ENCODE measurements at places on chromosomes 12 and 14.

DNA sequence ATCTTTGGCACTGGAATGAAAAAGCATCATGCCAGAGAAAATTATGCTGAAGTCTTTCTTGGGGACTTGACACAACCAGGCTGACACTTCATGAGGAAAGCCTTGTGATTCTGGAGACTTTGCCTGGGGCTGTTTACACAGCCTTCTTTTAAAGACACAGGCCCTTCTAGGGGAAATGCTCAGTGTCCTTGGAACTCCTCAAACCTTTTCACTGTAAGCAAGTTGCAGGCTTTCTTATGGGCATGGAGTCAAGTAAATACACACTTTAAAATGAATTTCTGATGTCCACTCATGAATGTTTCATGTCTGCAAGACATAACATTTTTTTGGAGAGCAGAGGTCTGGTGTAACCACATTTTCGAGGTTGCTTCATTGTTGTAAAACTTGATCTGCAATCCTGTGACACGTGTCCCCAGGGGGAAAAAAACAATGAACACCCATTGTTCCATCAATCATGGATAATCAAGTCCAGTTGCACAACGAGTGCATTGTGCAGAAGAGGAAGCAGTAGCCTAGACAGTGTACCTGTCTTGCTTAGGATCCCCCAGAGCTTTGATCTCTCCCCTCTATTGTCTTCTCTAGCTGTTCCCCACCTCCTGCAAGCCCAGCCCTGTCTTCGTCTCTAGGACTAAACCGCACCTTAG lies 155.1 kb upstream of the PRICKLE1 start:
- DNase-seq = no peak

- DNase-seq = no peak
These were observed 727.3 kb upstream of the LMO3 start for GRCh38 chr12:17333287-17333686.

DNA sequence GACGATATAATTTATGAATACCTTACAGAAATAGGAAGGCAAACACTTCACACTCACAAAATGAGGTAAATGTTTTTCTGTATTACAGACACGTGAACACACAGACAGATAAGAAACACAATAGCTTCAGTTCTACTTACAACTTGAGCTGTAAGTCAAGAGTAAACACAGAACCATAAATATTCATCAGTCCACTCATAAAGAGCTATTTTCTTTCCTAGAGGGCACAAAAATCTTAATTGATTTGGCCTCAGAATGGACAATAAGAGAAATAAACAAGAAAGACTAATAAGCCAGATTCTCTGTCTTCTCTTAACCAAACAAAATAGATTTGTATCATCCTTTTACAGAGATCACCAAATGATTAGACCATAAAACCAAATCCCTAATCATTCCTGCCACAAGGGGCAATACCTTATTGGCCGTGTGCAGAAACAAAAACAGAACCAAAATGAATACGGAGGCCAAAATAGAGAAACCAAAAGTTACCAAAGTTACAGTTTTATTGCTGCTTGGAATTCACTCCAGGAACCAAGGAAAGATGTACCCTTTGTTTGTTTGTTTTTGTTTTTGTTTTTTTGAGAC lies 38.1 kb upstream of the GARIN2 start:
- no peak for DNase-seq

- no peak for DNase-seq
These were observed 323.9 kb downstream of the TMEM132D start for GRCh38 chr12:129579879-129580278.

- DNase-seq = peak; percentile 59
These were observed 515.7 kb upstream of the ATXN7L3B start for GRCh38 chr12:74021937-74022336.

GRCh38 chr14:36619131-36619530 lies 36.7 kb upstream of the NKX2-8 start:
- DNase-seq = no peak

DNA sequence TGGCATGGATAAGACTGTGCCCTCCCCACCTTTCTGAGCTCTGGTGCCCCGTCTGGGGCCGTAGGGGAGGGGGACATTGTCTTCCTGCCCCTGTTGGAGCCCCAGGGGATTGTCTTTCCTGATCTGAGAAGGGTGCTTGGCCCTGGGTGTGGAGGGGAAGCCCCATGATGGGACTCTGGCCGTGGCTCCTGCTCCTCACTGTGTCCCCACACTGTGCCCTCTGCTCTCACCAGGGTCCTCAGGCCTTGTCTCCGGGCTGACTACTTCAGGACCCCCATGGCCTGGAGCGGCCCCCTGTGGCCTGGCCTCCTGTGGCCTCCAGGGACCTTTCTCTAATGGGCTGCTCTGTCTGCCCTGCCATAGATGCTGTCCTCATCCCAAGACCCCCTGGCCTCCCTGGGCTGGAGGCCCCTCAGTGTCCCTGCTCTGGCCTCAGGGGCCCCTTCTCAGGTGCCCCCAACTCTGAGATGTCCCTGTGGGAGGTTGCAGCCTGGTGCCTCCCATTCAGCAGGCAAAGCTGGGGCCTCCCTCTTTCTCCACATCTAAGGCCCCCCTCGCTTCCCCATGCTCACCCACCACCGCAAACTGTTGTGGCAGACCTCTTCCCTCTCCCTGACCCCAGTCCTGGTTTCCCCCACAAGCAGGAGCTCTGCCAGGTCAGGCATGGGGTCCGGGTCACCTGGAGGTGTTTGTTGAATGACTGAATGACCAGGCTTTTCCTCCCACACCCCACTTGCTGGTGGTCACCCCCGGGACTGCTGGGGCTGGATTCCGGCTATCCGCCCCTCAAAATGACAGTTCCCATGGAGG lies 4.0 kb downstream of the KIF26A start:
- DNase-seq = no peak

DNA sequence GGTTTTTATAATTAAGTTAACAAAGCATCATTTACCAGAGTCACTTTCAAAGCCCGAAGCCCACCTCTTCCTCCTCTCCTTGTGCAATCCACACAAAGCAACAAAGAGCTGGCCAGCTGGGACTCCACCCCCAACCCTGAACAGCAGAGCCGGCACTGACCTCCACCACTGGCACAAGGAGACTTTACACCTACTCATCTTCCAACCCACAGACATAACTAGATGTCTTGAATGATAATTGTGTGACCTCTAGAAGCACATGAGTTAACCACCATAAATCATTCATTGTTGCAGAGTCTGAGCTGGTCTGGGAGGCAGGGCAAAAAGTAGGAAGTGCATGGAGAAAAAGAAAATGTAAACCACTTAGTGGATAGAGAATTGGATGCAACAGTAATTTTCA lies 72.2 kb downstream of the ST8SIA1 start:
- DNase-seq = no peak

DNA sequence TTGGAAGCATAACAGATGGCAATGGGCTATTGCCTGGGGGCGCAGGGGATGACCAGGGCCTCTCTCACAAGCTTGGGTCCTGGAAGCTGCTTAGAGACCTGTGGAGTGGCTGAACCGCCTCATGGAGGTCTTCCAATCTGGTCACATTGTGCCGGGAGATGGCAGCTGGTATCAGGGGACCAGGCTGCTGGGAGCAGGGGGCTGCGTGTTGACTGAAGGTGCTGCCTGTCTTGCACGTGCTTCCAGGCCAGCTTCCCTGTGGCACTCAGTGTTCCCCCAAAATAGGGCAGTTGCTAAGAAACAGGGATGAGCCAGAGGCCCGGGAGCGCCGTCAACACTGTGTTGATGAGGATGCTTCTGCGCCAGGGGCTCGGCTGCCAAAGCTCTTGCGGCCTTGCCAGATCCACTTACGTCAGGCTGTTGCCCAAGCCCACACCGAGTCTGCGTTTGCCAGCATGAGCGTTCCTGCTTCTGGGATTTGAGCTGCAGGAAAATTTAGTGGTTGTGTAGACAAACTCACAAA lies 39.8 kb downstream of the ELK3 start:
- peak; percentile 65 for DNase-seq

- peak; percentile 48 for DNase-seq
These were observed 5.0 kb upstream of the SLC38A4 start for GRCh38 chr12:46830731-46831334.

GRCh38 chr12:116881877-116882507 lies 751 bp upstream of the HRK start:
- DNase-seq = no peak

GRCh38 chr12:101957252-101957959 lies 80.0 kb downstream of the DRAM1 start:
- DNase-seq = no peak

DNA sequence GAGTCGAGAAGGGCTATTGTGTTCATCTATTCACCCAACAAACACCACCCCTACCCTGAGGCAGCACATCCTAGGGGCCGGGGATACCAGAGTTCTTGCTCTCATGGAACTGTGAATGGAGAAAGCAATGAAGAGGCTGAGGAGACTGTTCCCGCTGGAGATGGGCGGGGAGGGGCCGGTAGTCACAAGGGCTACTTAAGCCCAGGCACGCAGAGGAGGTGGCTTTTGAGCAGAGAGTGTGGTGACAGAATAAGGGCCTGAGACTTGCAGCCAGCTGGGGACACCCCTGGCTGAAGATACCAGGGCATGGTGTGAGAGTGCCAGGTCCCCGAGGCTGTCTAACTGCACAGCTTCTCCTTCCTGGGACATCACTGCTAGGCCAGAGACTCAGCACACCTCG lies 114.1 kb upstream of the EVL start:
- no peak for DNase-seq

GRCh38 chr14:105999361-106000028 lies 473.1 kb downstream of the TMEM121 start:
- DNase-seq = no peak

GRCh38 chr12:127480775-127481314 lies 786.1 kb upstream of the TMEM132C start:
- no peak for DNase-seq

DNA sequence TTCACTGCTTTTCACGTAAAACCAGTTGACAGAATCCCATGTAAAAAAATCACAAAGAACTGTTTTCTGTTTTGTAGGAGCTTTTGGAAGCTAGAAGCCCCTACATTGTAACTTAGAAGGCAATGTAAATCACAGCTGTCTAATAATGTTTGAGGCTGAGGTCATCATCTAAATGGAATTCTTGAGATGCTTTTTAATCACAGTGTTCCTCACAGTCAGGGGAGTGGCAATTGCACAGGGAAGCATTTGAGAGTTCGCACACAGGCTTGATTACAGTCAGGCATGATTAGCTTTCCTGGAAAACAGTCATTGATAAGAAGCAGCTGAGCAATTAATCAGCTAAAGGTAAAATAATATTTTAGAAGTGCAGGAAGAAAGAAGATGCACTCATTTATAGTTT lies 2.9 kb downstream of the SLC17A8 start:
- no peak for DNase-seq

DNA sequence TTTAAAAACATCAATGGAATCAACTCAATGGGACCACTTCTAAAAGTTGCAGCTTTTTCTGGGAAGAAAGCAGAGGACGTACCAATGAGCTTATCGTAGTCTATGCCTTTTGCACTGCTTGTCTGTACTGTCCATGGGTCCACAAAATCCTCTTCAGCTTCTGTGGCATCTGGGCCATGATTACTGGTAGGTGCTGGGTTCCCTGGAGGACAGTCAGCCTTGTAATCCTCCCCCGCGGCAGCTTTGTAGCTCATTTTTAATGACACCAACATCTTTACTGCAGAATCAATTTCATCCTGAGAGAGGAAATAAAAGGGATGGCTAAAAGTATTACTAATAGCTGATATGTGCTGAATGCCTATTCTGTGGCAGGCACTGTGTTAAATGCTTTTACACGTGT lies 38.5 kb downstream of the SLC25A47 start:
- no peak for DNase-seq

GRCh38 chr12:101759396-101760047 lies 20.3 kb upstream of the SYCP3 start:
- peak; percentile 56 for DNase-seq

GRCh38 chr12:66409195-66409871 lies 107.0 kb downstream of the HELB start:
- peak; percentile 54 for DNase-seq

DNA sequence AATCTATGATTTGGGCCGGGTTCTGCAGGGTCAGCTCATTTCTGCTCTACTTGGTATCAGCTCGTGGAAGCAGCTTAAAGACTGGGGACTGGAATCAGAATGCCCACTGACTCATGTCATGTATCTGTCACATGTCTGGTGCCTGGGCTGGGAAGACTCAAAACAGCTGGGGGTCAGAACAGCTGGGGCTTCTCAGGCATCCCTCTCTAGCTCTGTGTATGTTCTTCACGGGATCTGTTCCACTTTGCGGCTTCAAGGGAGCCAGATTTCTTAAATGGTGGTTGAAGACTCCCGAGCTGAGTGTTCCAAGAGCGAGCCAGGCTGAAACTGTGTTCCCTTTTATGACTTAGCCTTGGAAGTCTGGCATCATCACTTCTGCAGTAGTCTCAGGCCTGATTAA lies 11.9 kb downstream of the AEBP2 start:
- DNase-seq = no peak

GRCh38 chr12:123150744-123151456 lies at the start of gene PITPNM2:
Gene PITPNM2 (minus strand): TSS chr12:123151090. CDS start chr12:123034590, 116,500 bp downstream.
- peak; percentile 60 for DNase-seq

DNA sequence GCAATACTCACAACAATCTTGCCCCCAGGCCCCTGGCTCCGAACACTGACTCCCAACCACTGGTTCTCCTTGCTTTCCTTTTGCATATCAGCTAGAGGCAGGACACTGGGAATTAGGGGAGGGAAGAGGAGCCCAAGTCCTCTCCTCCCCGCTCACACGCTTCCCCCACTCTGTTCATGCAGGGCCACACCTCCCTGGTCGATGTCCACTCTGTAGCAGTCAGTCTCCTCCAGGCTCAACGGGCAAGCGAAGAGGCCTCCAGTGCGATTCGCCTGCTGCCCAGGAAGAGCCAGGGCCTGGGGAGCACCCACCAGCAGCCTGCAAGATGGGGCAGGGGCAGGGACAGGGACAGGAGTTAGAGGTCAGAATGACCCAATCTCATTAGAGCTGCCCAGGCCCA lies 4.8 kb downstream of the ITGA7 start:
- DNase-seq = no peak

DNA sequence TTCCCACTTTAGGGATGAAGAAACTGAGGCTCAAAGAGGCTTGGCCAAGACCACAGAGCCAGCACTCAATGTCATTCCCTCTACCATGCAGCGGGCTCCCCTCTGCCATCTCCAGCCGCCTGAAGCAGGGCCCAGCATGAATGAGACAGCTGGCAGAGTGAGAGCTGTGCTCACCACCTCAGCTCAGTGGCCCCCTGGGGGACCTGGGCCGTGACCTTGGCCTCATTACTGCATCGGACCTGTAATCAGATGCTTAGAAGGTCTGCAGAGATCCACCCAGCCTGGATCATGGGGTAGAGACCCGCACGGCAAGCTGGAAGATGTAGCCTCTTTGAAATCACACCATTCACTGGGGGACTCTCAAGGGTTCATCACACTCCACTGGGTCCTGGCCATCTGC lies 22.7 kb upstream of the CORO1C start:
- no peak for DNase-seq

- DNase-seq = no peak
These were observed 59.9 kb upstream of the PPP4R3A start for GRCh38 chr14:91570021-91570420.

GRCh38 chr12:11960646-11961045 lies 110.1 kb upstream of the BCL2L14 start:
- DNase-seq = no peak

Measured in NCI-H1105 treated with DMSO at 0.1 percent for 48 hours (cell line).